ENCODE measurements at places on chromosomes 11 and 22.

- no peak for DNase-seq
These were observed 408.4 kb downstream of the BUD13 start for GRCh38 chr11:116364348-116364747.

DNA sequence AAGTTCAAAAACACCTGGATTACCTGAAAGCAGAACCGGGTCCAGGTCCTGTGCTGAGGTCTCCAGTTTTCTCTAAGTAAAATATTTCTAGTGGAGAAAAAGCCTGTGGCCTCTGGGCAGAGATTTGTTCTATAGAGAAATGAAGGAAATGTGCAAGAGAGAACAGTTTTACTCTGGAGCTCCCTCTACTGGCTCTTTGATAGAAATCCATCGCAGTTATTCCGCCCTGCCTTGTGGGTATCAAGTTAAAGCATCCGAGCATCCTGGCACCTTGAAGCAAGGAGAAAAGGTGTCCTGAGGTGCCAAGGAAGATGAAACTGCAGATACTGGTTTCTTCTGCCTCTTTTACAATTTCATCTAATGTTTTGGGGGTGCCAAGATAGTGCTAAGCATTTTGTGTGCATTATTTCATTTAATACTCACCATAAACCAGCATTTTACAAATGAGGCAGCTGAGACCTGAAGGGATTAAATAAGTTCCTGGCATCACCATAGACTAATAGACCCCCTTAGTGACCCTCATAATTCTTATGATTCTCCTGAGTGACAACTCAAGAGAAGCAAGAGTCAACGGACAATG is 113.1 kb upstream of the HSD17B12 start:
- DNase-seq: no peak

- no peak for DNase-seq
These were observed 301.3 kb upstream of the TENM4 start for GRCh38 chr11:79742176-79742575.

- no peak for DNase-seq
These were observed 119.0 kb downstream of the CADM1 start for GRCh38 chr11:115385226-115385625.

GRCh38 chr11:94857337-94857736 is 89.2 kb downstream of the AMOTL1 start:
- no peak for DNase-seq

DNA sequence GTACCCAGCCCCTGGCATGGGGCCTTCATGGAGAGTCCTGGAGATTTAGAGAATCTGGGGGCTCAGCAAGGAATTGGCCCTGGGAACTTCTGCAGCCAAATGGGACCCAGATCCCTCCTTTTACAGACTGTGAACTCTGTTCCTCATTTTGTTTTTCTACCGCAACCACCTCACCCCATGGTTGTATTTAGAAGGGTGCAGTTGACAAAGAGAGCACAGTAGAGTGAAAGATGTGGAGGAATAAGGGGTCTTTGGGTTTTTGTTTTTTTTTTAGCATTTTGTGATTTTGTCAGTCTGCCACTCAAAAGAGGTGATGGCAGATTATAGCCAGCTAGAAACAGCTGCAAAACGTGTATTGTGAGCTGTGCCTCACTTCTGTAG is 1.9 kb downstream of the ZNF74 start:
- no peak for DNase-seq

GRCh38 chr11:102138670-102139069 is 28.4 kb downstream of the YAP1 start:
- DNase-seq: no peak

DNA sequence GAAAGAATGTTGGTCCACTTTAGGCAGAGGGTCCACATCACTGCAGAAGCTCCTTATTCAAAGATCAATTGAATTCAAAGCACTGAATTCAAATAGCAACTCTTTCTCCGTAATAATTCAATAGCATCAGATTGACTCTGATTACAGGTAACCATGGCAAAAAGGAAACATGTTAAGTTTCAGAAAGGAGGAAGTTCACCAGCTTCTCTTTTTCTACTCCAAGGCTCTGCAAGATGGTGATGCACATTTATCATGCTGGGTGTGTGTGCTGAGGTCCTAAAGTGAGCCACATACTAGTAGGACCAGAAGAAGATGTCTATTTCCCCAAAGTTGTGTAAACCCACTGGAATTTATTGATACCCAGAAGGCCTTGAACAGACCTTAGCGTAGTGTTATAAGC is 18.0 kb upstream of the DRD2 start:
- DNase-seq: no peak

DNA sequence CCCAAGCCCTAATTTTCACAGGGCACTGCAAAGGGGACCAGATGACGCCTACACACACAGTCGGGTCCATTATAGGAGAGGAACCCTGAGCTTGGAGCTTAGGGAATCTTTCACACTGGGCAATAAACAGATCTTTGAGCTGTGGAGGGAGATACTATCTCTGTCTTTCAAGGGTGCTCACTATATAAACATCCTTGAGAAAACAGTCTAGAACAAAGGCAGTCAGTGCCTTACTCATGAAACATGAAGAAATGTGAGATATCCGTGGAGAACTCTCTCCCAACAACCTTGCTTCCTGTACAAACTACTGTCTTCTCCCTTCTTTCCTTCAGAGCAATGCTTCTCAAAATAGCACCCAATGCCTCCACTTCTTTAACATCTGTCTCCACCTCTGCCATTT is 109.0 kb upstream of the APOA1 start:
- DNase-seq: no peak

DNA sequence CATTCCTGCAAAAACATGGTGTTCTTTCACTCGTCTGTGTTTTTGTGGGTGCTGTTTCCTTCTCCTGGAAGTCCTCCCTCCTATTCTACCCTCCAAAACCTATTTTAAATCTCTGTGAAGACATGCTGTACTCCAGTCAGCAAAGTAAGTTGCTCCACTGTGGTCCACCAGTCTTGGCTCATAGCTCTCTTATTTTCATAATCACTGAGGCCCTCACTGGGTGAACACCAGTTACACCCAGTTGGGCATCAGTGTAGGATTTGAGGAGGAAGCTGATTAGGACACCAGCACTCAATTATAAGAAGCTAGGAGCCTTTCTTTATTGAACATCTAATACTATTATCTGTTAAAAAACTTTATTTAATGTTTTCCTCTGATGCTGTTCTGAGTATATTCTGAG is 23.9 kb upstream of the EED start:
- DNase-seq: no peak

DNA sequence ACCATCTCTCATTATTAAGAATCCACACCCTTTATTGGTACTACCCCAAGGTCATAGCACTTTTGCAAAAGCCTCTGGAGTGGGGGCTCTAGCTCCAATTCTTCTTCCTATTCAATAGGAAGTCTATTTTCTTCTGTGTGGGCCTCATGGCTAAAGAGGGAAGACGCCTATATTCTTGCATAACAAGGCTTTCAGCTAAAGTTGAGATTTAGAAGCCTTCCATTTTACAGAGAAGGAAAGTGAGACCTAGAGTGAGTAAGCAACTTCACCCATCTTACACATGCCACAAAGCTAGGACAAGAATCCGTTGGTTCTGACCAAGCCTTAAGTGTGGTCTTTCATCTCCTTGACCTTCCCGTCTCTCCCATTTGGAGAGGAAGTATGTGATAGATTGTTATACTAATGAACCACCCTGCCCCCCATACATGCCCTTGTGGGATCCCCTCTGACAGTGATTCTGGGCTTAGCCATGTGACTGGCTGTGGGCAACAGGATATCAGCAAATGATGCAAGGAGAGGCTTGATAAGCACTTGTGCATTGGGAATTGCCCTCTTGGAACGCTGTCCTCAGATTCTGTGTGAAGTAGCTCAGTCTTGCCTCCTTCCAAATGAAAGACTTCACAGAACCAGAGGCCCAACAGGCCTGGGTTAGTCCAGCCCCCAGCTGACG is 12.3 kb downstream of the BACE1 start:
- no peak for DNase-seq
